CD4-positive, alpha-beta T cell treated with Interleukin-12 subunit alpha and Interleukin-12 subunit beta, for 1 hour (primary cell): ENCODE measurements at places on chromosomes 5 and 9.

DNA sequence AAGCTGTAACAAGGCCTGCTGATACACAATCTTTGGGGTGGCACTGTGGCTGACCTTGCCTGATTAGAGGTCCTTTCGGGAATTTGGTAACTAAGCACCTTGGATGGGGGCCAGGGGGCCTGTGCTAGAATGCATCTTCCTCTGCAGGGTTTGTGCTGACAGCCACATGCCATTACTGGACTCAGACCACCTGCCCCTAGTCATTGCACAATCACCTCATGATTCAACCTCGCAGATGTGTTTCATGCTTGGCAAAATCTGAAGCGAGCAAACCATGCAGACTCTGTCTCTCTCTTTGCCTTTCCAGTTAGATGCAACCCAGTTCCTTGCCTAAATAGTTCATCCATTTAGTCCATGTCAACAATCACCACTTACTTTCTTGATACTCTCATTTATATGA is 96.5 kb upstream of the ERCC6L2 start:
- DNase-seq, result no peak

DNA sequence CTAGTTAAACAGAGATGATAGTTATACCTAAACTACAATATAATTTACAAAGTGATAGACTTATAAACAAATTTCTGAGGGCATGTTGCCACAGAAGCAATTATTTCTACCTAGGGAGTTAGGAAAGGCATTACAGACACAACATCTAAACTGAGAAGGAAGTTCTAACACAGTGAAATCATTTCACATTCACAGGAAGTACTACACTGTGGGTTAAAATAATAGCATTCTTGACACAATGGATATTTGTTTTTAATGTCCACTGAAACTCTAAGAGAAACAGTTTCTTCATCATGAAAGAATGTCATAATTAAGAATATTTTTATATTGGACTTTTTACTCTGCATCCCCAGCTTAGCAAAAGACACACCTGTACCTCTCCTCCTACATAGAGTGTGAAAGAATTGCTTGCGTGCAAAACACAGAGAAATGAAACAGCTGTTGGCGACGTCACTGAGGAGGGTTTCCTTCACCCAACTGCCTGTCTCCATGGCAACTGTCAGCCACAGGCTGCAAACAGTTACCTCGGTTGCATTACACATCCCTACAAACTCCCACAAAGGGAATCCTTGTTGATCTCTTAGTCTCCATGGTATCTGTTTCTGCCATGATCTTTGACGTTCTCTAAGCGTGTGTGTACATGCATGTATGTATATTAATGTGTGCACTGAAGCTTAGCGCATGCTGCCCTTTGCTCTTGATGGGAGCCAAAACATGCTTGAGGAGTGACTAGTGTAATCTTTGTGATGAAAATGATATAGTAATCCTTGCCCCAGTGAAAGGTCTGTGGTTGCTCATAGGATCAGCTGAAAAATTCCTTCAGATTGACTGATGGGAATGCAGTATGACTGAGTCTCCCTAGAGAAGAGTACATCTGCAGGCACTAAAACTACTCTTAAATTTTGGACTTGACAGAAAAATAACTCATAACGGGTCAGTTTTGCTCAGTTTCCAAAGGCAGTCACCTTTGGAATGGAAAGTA is 168.5 kb downstream of the ACTL7B start:
- DNase-seq, result no peak

DNA sequence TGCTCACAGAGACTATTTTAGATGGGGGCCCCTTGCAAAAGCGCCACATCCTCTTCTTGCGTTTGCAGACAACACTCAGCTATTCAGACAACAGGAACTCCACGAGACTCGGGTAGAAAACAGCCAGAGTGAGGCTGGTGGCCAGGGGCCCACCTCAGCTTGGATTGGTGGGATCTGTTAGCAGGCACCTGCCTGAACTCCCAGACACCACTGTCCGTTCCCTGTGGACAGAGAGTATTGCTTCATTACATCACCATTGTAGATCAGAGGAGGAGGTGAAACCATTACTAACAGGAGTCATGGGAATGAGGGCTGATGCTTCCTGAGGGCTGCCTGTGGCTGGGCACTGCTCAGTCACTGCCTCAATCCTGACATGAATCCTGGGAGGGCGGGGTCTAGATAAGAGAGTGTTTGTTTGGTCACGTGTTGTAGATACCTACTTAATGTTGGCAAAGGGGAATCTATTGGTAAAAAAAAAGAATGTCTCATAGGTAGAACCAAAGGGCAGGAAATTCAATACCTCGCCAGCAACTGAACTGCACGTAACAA is 4.4 kb upstream of the RAPGEF1 start:
- DNase-seq, result peak; percentile 36

- peak; percentile 67 for DNase-seq
Measured at GRCh38 chr9:73149371-73150067, 2.1 kb upstream of the ANXA1 start.

- no peak for DNase-seq
Measured at GRCh38 chr5:346229-346935, 24.9 kb downstream of the AHRR start.

DNA sequence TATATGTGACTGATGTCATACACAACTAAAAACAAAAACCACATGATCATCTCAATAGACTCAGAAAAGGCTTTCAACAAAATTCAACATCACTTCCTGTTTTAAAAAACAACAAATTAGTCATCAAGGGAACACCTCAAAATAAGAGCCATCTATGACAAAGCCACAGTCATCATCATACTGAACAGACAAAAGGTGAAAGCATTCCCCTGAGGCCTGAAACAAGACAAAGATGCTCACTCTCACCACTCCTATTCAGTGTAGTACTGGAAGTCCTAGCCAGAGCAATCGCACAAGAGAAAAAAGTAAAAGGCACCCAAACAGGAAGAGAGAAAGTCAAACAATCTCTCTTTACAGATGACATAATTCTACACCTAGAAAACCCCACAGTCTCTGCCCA is 893.5 kb upstream of the EDIL3 start:
- DNase-seq, result no peak

GRCh38 chr9:100426530-100427365 is at the start of gene MSANTD3:
MSANTD3 (plus strand) TSS chr9:100427143; CDS start chr9:100441939, 14,796 bp downstream.
- peak; percentile 65 for DNase-seq

DNA sequence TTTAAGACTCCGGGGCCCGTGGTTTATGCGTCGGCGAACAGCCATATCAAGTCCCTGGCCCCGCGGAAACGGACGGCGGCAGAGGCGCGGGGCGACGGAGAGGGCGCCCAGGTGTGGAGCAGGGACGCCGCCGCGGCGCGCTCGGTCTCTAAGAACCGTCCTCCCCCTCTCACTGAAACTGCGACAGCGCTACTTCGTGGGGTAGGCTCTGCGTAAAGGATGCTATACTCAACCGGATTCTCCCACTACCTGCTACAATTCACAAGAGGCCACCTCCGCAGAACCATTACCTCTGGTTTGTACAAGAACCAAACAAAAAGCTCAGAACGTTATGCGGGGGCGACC is 404 bp downstream of the MRNIP start:
- DNase-seq, result peak; percentile 53
